ENCODE measurements at places on chromosomes 13 and 19.
A peak's percentile ranks its signal among the peaks of the same experiment; 100 is the strongest.

- no peak for DNase-seq
Observed at GRCh38 chr19:53511933-53512374, 26.0 kb upstream of the ZNF331 start.

DNA sequence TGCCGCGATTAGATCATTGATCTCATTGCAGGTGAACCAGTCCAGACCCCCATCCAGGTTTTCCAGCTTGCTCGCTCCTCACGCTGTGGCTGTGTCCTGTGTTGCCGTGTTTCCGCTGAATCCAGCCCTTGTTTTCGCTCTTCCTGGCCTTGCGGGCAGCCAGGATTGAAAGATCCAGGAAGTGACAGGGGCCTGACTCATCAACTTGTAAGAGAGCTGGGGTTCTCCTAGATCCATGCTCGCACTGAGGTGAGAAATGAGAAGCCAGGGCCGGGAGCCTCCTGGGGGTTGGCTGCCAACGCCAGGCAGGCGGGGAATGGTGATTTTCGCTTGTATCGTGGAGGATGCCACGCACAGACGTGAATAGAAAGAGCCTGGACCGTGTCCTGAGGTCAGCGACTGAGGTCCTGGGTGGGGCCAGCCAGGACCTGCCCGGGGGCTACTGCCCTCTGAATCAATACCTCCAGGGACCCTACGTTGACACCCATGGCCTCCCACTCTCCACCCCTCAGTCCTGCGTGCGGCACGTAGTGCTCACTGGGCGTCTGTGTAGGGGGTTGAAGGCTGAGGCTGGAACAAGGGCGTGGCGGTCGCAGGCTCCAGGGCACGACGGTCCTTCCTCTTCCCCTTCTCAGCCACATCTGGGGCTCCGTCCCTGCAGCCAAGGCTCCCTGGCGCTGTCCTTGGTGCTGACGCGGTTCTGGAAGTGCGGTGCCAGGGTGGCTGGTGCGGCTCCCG, 7.3 kb upstream of the PTPRH start:
- DNase-seq: peak; percentile 93

GRCh38 chr19:19459707-19460251, 54.3 kb downstream of the GATAD2A start:
- peak; percentile 79 for DNase-seq

DNA sequence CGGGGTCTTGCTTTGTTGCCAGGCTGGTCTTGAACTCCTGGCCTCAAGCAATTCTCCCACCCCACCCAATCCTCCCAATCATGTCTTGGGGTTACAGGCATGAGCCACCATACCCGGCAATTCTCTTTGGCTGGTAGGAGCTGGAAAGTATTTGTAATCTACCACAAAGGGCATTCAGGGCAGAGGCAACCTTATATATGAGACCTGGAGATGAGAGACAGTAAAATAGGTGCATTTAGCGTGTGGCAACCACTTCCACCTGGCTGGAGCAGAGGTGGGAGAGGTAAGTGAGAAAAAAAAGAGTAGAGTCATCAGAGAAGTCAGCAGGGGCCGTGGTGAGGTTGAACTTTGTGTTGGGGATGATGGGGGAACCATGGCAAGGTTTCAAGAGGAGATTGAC, 36.8 kb downstream of the VAV1 start:
- no peak for DNase-seq

DNA sequence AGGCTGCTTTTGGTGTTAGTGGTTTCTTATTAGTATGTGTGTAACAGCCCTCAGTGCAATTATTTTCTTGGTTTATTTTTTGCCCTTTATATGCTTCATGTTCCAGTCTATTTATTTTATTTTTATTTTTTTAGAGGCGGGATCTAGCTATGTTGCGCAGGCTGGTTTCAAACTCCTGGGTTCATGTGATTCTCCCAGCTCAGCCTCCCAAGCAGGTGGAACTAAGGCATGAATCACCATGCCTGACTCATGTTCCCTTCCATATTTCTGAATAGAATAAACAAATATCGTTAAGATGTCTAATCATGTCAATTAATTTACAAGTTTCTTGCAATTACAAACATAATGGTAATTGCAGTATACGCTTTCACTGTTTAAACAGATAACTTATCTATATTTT, 11.7 kb downstream of the SKA3 start:
- no peak for DNase-seq

DNA sequence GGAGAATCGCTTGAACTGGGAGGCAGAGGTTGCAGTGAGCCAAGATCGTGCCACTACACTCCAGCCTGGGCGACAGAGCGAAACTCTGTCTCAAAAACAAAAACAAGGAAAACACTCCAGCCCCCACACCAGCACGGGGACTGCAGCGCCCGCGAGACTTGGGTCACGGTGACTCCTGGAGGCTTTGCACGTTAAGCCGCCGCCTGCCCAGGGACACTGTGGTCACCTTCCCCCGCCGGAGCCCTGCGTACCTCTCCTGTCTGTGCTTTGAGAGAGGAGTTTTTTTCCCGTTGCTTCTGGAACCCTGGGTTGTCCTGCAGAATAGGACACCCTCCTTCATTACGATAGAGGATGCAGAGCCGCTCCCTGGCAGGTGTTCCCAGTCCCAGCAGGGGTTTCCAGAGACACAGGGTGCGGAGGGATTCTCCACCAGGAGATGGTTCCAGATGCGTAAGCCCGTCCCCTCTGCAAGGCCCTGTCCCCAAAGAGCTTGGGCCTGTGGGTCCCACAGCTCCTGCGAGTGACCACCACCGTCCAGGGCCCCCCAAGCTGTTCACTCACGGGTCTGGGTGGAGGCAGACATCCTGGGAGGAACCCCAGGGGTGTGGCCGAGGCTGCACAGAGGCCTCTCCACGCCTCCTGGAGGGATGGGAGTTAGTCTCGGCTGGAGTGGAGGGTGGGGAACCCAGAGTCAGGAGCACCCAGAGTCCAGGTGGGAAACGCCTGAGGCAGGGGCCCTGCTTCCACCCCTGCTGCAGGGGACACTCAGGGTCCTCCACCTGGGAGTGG, 42.8 kb upstream of the NDUFS7 start:
- no peak for DNase-seq

- no peak for DNase-seq
Observed at GRCh38 chr19:36685835-36686234, 1.6 kb upstream of the ZNF567 start.

GRCh38 chr13:19587635-19588300, 26.4 kb upstream of the TPTE2 start:
- DNase-seq: no peak

- DNase-seq: no peak
Observed at GRCh38 chr19:40381321-40381720, 8.7 kb downstream of the HIPK4 start.

- peak; percentile 88 for DNase-seq
Observed at GRCh38 chr19:45468159-45468651, 409 bp downstream of the FOSB start.

DNA sequence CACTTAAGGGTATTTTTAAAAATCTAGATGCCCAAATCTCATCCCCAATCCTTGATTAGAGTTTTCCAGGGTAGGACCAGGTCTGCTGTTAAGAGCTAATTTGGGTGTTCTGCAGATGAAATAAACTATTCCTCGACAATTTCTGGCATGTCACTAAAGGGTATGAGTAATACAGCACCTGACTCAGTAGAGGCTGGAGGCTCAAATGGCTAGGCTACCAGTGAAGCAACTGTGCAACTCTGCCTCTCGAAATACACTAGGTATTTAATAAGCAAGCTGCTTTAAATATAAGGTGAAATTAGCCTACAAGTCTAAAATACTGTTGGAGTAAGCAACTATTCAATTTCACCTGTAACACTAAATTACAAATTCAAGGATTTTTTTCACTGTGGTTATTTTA, 1.5 kb downstream of the RNF6 start:
- DNase-seq: no peak

DNA sequence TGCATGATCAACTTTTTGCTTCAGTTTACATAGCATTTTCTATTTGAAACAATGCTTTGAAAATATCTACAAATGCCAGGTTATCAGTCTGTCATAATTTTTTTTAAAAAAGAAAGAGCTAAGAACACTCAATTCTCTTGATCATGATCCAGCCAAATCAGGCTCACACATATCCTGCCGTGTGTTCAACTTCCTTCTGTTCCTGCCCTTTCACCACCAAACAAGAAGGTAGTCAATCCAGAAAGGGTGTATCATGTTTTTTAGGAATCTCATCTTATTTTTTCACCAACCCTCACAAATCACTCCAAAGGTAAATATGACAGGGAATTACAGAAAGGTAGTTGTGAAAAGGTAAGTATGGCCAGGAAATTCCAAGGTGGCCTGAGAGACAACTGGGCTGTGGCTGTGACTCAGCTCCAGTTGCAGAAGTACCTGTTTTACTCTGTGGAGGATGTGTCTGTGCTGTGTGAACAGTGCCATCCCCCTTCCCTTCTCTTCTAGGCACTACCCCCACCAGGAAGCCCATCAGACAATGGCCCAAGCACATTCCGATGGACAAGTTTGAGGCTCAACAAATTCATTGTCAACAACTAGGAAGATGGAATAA, 138.8 kb upstream of the GJB6 start:
- no peak for DNase-seq

- no peak for DNase-seq
Observed at GRCh38 chr13:79226938-79227337, 179.1 kb downstream of the RBM26 start.

GRCh38 chr13:113116871-113117271, 5.7 kb upstream of the F10 start:
- peak; percentile 58 for DNase-seq

DNA sequence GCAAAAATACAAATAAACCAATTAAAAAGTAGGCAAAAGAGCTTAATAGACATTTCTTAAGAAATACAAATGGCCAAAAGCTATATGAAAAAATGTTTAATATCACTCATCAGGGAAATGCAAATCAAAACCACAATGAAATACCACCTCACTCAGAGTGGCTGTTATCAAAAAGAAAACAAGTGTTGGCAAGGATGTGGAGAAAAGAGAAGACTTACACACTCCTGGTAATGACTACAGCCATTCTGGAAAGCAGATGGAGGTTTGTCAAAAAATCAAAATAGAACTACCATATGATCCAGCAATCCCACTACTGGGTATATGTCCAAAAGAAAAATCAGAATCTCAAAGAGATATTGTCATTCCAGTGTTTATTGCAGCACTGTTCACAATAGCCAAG, 223.5 kb upstream of the SLC10A2 start:
- DNase-seq: no peak

GRCh38 chr13:107271227-107271626, 703.3 kb upstream of the ARGLU1 start:
- no peak for DNase-seq

DNA sequence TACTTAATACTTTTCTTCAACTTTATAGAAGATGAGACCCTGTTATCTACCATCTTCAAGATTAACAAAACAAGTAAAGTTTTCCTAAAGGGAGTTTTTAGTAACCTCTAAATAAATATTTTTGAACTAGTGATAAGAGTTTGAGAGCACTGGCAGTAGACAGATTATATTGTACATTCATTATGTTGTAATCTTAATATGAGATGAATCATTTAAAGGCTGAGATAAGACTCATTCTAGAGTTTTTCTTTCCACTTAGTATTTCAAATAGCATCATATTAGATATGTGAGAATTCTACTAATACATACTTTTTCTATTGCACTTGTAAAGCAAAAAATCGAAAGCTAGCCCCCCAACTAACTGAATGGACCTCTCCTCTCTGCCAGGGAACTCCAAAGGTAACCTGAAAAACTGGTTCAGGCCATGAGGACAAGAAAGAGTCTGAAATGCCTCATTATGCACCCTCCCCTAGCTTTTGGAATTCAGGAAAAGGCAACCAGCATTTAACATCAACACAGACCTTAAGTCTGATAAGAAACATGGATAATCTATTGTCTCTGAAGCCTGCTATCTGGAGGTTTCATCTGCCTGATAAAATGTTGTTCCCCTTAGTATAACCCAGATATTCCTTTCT, 875.4 kb upstream of the SLC10A2 start:
- no peak for DNase-seq

GRCh38 chr19:44737238-44738071, 11.1 kb upstream of the BCL3 start:
- DNase-seq: no peak

GRCh38 chr13:28147495-28147894, 9.2 kb downstream of the PAN3 start:
- DNase-seq: no peak

DNA sequence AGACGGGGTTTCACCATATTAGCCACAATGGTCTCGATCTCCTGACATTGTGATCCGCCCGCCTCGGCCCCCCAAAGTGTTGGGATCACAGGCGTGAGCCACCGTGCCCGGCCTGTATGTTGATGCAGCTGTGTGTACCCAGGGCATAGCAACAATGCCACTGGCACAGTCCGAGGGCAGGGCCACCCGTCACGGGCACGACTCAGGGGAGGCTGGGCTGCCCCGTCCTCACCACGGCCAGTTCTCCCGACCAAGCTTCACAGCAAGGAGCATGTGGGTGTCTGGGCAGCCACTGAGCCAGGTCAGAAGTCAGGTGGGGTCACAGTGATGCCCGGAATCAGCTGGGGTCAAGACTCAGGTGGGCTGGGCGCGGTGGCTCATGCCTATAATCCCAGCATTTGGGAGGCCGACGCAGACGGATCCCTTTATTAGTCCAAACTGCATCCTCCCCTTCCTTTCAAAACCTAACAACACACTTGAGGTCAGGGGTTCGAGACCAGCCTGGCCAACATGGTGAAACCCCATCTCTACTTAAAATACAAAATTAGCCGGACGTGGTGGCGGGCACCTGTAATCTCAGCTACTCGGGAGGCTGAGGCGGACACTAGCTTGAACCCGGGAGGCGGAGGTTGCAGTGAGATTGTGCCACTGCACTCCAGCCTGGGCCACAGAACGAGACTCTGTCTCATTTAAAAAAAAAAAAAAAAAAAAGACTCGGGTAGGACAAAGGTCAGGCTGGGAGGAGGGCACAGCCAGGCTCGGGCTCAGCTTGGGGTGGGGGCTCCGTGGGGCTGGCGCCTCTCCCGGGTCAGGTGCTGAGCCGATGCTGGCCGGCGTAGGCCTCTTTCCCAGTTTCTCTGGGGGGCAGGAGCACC, 1.2 kb upstream of the CDC34 start:
- no peak for DNase-seq

GRCh38 chr19:28010656-28011055, 1202.3 kb downstream of the UQCRFS1 start:
- DNase-seq: no peak

- DNase-seq: peak; percentile 97
Observed at GRCh38 chr13:106536244-106537034, 977 bp upstream of the EFNB2 start.

DNA sequence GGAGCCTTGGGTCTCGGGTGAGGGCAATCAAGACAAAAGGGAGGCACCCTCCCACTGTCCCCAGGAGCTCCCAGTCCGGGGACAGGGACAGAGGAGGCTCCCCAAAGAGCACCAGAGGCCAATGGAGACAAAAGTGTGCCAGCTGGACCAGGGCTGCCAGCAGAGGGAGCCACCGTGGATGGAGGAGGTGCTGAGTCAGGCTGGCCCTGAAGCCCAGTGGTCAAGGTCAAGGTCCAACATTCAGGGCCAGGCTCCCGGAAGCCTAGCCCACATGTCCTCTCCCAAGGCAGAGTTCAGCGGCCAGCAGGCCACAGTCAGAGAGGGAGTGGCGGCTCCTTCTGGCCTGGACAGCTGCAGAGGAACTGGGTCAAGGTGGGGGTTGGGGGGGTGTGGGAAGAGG, 8.4 kb downstream of the COL5A3 start:
- DNase-seq: peak; percentile 86

GRCh38 chr13:106110241-106110855, 425.1 kb downstream of the EFNB2 start:
- DNase-seq: no peak
